ENCODE measurements at places on chromosomes 13 and 19.

DNA sequence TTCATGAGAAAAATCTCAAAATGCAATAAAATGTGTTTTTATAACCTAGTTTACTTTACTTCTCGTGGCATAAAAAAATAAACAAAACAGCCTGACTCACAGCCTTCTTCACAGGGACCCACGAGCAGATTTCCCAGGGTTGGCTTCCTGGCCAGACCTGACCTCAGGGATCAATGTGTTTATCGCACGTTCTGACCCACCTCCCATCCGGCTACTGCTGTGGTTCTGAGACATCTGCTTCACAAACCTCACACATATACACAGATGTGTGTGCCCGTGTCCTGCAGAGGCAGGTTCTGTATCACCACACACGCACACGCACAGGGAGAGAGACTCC, 118.3 kb downstream of the COL4A2 start:
- DNase-seq: no peak

DNA sequence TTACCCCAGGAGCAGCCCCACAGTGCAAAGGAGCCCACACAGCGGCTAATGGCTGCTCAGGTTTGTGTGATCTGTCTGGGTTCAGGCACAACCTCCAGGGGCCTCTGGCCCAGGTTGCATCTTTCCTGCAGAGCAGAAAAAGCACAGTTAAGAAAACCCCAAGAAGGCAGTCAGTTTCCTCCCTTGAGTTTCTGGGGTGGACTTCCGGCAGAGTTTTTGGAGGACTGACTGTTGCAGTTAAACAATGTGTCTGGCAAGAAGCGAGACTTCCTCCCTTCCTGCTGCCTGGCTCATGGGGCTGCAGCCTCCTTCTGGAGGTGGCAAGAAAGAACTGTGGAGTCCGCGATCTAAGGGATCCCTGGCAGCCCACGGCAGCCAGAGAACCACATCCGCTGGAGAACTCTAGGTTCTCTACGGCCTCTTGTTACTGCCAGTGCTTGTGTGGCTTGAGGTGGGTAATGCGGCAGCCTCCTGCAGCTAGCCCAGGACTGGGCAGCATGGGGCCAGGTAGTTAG, 114.4 kb downstream of the ZDHHC20 start:
- DNase-seq: no peak

GRCh38 chr19:38524994-38525634, 91.6 kb downstream of the RYR1 start:
- DNase-seq: no peak

GRCh38 chr13:47133011-47133445, 236.2 kb upstream of the HTR2A start:
- DNase-seq: no peak

DNA sequence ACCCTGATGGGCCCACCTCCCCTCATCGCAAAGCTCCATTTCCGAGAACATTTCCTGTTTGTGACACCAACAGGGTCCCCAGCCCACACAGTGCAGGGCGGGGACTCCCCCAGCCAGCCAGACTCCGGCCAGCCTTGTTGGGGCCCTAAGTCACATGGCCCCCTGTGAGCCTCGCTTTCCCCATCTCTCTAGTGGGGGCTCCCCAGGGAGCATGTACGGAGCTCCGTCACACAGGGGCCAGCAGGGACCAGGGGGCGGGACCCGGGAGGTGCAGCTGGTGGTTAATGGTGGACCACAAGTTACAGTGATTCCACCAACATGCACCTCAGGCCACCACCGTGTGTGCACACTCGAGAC, 1.7 kb downstream of the TBXA2R start:
- no peak for DNase-seq

DNA sequence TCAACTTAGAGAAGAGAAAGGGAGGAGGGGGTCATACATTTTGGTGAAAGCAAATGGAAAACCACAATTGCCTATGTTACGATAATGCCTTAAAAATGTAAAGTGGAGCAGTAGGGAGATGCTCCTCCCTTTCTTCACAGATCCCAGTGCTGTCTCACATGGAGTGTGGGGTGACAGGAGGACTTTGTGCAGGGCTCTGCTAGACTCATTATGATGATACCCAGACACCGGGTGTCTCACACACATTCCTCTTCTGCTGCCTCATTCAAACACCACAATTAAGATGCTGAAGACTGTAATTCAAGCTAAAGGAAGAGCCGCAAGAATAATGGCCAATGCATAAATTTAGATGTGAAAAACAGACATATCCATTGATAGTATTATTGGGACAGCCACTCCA, 150.6 kb downstream of the LHFPL6 start:
- DNase-seq: no peak

DNA sequence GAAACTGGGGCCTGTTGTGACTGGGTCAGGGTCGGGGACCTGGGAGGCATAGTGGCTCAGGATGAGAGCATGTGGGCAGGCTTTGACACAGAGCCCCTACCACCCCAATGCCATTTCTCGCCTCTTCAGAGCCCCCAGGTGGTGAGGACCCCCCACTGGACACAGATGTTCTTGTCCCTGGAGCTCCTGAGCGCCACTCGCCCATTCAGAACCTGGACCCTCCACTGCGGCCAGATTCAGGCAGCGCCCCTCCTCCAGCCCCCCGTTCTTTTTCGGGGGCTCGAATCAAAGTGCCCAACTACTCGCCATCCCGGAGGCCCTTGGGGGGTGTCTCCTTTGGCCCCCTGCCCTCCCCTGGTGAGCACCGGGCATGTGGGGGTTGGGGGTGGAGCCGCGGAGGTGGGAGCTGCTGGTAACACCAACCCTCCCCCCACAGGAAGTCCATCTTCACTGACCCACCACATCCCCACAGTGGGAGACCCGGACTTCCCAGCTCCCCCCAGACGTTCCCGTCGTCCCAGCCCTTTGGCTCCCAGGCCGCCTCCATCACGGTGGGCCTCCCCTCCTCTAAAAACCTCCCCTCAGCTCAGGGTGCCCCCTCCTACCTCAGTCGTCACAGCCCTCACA, 10.4 kb downstream of the IGFLR1 start:
- no peak for DNase-seq

DNA sequence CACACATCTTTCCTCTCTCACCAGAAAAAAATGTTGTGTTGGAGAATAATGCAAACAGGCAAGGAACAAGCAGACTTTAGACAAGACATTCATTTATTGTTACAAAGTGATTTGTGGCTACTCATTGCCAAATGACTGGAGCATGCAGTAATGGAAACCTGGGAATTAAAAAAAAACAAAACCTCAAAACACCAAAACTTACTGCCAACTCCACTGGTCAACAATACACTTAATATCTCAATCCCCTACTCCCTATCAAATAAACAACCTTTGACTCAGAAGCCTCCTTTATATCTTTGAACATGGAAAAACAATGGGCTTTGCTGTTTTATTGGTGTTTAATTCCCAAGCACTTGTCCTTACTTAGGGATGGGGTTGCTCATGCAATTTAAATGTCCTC, 112.8 kb downstream of the POSTN start:
- DNase-seq: no peak

GRCh38 chr19:2227415-2228156, 8.5 kb downstream of the PLEKHJ1 start:
- no peak for DNase-seq

- no peak for DNase-seq
Observed at GRCh38 chr13:72998012-72998411, 60.8 kb upstream of the KLF5 start.

DNA sequence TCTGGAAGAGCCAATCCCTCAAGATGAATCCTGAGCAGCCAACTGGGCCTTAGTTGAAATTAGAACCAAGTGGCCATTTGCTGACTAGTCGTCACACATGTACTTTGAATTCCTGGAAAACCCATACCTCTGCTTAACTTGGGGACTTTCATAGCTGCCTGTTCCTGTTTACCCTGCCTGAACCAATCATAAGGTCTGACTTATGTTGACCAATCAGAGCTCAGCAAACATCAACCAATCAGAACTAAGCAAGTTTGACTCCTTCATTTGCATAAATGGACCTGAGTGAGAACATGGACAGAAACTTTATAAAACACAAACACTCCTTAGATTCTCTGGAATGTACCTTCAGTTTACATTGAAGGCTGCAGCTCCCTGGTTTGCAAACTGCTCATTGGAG, 50.8 kb downstream of the LATS2 start:
- DNase-seq: no peak

- DNase-seq: peak; percentile 46
Observed at GRCh38 chr19:48490981-48491792, 20.4 kb downstream of the LMTK3 start.

DNA sequence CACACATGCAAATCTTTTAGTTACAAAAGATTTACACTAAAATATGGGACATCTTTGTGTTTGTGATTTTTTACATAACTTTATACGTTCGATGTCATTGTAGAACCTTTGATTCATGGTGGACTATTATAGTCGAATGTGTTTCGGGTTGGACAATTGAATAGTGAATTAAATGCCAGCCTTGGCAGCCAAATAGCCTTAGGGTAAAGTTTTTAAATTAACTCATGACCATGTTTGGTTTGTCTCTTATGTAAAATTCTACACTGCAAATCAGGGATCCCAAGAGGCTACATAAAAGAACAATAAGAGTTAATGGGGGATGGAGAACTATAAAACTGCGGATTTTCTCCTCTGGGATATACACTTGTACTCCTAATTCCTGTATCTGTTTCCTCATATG, 1735.6 kb upstream of the SPRY2 start:
- DNase-seq: no peak

DNA sequence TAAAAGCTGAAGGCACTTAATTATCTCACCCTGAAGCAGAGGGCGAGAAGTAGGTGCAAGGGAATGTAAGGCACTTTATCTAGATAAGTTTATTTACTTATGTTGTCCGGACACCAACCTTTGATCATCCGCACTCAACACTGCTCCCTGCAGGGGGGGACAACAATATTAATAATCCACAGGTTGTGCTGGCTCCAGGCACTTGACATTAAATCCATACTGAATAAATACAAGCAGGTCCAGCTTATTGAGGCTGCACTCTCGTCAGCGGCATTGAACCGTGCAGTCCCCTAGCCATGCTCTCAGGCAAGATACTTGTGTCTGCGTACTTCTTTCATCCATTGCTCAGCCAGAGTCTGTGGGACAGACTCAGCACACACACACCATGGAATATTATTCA, 374.5 kb upstream of the NBEA start:
- DNase-seq: no peak

DNA sequence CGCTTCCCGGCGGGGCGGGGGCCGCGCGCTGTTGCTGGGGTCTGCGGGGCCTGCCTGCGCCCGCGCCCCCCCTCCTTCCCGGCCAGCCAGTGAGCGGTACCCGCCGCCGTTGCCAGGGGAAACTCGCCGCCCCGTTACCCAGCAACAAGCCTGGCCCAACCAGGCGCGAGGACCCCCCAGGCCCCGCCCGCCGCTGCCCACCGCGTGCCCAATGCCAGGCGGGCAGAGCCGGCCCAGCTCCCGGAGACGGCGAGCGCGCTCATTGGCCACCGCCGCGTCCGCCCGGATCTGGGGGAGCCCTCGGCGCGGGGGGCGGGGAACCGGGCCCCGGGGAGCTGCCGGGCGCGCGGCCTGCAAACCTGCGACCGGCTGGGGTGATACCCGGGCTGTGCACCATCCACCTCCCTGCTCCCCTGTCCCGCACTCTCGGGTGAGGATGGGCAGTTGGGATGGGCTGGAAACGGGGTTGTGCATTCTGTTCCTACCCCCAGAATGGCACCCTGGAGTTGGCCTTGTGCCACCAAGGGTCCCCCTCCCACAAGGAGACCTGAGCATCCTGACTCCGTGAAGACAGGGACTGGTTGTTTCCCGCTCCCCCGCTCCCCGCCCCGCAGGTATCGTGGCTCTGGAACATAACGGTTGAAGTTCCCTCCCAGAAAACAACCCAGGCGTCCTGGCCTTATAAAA, 8.8 kb upstream of the BBC3 start:
- no peak for DNase-seq

DNA sequence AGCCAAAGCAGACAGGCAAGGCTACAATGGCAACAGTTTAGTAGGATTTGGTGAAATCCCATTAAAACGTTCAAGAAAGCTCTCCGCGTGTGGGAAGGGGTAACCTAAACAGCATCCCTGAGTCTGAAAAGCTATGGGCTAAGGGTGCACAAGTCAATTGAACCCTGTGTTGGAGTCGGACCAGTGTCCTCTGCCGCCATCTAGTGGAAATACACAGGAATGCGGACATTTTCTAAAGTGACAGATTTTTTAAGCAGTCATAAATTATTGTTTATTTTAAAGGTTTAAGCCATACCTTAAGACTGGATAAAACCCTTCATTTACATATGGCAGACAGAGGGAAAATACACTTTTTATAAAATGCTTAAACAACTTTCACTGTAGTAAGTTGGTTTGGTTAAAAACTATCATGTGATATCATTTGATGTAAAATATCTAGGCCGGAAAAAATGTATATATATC, 26.5 kb upstream of the LSM14A start:
- DNase-seq: peak; percentile 37

DNA sequence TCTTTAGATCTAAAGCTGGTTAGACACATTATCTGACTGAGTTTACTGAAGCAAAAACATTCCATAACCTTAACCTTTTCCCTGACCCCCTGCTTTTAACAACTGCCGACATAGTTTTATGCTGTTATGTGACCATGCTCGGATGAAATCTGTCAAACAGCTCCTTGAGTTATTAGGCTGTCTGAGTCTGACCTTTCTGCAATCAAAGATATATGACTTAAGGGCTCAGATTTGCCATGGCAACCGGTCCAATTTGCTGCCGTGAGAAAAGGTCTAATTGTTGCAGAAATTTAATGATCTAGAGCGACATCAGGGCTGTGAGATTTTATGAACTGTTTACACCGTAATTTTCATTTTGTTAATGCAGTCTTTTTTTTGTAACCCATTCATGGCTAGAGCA, 61.8 kb downstream of the URI1 start:
- no peak for DNase-seq

GRCh38 chr19:51546650-51547396, 15.4 kb upstream of the SIGLEC6 start:
- DNase-seq: no peak

DNA sequence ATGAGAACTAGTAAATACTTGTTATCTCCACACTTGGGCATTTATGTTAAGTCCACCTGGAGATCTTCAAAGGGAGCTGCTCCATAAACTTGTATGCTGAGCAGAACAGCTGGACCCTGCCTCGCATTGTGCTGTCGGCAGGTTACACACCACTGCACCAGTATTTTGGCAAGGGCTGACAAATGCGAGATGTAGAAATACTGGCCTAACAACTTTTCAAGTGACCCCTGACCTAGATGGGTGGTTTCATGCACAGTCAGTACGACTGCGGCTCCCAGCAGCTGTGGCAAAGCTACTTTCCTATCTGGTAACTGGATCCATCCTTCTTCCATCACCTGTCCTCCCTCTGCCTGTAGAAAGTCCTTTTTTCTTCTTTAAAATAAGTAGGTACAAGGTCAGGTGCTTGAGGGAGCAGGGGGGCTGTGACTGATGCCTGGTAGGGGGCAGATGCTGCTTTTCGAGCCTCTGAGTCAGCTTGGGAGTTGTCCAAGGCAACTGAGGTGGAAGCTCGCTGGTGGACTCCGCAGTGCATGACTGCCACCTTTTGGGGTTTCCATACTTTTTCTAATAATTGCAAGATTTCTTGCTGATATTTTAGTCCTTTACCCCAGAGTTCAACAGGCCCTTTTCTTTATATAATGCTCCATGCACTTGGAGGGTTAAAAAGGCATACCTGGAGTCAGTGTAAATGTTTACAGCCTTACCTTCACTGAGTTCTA, 86.8 kb downstream of the SLC25A15 start:
- no peak for DNase-seq
